CD8-positive, alpha-beta memory T cell (primary cell): ENCODE measurements at places on chromosomes 6 and 20. TPM values are rescaled to one million over a fixed set of nuclear protein-coding genes. Genes with fewer than 3 reads are reported as not detected.

GRCh38 chr20:57474205-57474604, 50.7 kb downstream of the CTCFL start:
- no peak for DNase-seq

The SLC17A9 gene
- total RNA-seq = 26.8 TPM

The MAFB gene
- total RNA-seq = 1.7 TPM

- DNase-seq = no peak
Measured at GRCh38 chr20:63835021-63835858, 4.2 kb upstream of the ZBTB46 start.

The PPIL6 gene
- not detected for total RNA-seq

- no peak for DNase-seq
Measured at GRCh38 chr6:27565839-27566779, 93.2 kb upstream of the ZNF184 start.
